Endothelial cell of coronary artery (primary cell): ENCODE measurements at places on chromosomes 12 and 14. TPM values are rescaled to one million over a fixed set of nuclear protein-coding genes. Genes with fewer than 3 reads are reported as not detected.

Gene CD27
- 0.09 TPM in 1 of 2 replicates, not detected in the other for total RNA-seq

Gene CLEC1A
- total RNA-seq = 2.4 and 15.2 TPM in 2 replicates

Gene POTEM
- not detected in 2 replicates for total RNA-seq

Gene AMN
- total RNA-seq = 0.09 and 0.19 TPM in 2 replicates
